Islet precursor cell (in vitro differentiated cells): ENCODE measurements at places on chromosomes 7 and 10.

DNA sequence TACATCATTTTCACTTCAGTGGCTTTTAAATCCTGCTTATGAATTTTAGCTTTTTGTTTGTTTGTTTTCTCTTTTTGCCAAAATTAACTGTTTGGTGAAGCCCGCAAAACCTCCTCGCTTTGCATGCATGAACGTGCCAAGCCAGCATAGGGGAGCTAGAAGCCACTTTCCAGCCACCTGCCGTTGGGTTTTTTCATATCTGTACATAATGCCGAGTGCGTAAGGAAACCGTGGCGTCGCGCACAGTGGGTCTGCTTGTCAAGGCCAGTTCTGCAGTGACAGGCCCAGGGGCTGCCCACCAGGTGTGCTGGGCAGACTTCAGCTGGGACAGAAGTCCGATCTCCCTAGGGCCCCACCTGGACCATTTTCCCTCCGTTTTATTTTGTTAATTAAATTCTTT, 41.1 kb downstream of the WIPI2 start:
- no peak for DNase-seq

- no peak for DNase-seq
Observed at GRCh38 chr7:620056-620455, 100.4 kb upstream of the PDGFA start.

- DNase-seq: no peak
Observed at GRCh38 chr10:118407777-118408176, 65.7 kb upstream of the FAM204A start.

- no peak for DNase-seq
Observed at GRCh38 chr7:7569615-7570014, 2.9 kb downstream of the MIOS start.

GRCh38 chr10:62616885-62617590, 187.5 kb upstream of the ADO start:
- peak; percentile 26 for DNase-seq

- DNase-seq: no peak
Observed at GRCh38 chr10:114384181-114384580, 20.1 kb downstream of the AFAP1L2 start.
